ENCODE measurements at places on chromosomes 5 and 9. TPM values are rescaled to one million over a fixed set of nuclear protein-coding genes. Genes with fewer than 3 reads are reported as not detected.

Gene CEP72
- total RNA-seq: 1.7 TPM

Gene SOX30
- total RNA-seq: not detected

Gene CCL27
- total RNA-seq: 0.47 TPM

Gene CER1
- total RNA-seq: not detected

Gene PCA3
- total RNA-seq: not detected

Gene NKD2
- 0.70 TPM for total RNA-seq

Gene HRH2
- 0.53 TPM for total RNA-seq
